ENCODE measurements at places on chromosomes 4 and X. TPM values are rescaled to one million over a fixed set of nuclear protein-coding genes. Genes with fewer than 3 reads are reported as not detected.

DNA sequence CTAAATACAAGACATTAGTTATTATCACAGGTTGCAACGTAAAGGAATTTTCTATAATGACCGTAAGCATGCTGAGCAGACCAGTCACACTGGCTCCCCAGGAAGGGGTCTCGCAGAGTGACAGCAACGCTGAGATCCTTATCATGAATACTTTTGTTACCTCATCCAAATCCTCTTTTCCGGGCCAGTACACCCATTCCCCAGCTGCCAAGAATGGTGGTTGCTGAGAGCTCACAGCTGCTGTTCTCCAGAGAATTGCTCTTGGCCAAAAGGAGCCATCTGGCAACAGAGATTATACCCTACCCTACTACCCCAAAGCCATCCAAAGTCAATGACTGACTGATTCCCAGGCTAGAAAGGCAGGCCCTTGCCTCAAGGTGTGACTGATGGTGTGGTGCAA, 91.6 kb downstream of the FUNDC1 start:
- DNase-seq: no peak

DNA sequence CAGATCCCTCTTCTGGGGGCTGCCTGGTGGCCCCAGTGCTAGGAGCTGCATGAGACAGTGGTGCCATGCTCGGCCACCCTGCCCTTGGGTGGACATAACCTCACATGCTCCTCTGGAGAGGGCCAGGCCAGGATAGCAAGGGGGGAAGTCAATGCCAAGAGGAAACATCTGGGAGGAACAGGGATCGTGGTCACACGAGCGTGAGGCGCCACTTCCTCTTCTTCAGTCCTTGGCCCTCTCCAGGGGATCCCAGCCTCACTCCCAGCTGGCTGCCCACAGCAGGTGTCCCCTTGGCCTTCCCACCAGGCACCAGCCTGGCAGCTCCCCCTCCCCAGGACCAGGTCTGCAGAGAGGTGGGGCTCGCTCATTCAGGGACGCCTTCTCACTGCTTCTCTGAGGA, 28.6 kb downstream of the TBC1D14 start:
- no peak for DNase-seq

DNA sequence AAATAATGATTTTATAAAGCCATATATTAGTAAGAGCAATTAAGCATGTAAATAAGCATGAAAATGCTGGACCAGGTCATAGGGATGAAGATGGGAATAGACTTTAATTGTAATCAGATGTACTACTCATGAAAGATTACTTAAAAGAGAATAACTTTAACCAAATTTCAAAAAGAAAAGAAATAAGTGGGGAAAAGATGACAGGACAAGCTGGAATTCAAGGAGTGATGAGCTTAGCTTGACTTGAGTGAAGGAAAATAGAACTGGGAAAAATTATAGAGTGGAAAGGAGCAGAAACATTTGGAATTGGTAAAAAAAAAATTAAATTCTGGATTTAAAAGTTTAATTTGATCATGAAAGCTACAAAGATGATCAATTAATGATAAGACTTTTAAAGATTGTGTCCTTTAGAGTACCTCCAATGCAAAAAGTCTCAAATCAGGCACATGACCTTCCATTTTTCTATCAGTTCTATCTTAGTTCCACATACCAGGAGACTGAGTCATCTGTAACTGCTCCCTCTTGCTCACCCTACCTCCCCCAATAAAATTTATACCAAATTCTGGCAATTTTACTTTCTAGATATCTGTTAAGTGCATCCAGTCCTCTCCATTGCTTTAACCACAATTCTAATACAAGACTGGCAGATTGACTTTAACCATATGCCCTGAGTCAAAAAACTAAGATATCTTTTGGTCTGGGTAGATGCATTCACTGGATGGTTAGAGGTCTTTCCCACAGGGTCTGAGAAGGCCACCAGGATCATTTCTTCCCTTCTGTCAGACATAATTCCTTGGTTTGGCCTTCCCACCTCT, 56.4 kb upstream of the SLIT2 start:
- DNase-seq: no peak

DNA sequence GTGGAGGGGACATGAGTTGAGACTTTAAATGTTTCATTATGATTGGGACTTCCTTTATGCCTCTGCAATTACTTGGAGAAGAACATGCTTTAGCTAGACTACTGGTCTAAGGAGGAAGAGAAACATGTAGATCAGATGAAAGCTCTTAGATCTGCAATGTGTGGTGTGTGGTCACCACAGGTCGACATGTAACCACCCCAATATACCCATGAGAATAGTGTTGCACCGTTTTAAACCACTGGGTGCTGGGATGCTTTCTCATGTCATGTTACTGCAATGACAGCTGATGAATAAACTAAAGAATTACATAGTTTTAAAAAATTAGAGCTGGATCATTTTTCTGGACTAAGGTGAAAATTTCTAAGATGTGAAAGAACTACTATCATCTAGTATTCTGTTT, 1039.7 kb downstream of the RAPGEF2 start:
- no peak for DNase-seq

DNA sequence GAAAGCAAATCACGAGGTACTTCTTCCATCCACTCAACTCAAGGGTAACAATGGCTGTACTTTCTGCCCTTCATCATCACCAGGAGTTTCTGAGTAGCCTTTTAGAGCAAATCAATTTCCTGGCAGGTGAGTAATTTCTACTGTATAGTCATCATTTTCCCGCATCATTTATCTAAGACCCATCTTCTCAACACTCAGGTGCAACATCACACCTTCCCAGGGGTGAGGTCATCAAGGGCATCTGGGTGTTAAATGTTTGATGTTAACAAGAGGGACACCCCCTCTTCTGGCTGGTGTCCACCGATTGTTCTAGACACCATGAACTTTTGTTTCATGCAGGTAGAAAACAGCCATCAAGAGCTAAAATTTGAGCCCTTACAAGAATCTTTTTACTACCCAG, 313.4 kb upstream of the MAGEB2 start:
- no peak for DNase-seq

- peak; percentile 46 for DNase-seq
Observed at GRCh38 chrX:69207216-69207615, 42.0 kb upstream of the PJA1 start.

DNA sequence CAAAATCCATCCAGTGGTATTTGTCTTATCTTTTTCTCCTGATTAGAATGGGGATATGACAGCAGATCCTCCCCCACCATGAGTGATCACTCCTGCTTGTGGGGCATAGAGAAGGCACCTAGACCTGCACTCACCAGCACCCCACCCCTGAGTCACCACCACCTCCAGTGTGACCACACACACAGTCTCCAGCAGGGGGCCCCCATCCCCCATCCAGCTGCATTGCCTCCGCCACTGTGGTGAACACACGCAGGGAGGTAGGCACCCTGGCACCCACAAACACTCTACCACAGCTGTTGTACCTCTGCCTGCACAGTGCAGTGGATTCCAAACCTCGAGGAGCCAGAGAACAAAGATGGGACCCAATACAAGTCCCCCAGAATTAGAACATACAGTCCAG, 9.0 kb upstream of the MAGEA8 start:
- DNase-seq: no peak

DNA sequence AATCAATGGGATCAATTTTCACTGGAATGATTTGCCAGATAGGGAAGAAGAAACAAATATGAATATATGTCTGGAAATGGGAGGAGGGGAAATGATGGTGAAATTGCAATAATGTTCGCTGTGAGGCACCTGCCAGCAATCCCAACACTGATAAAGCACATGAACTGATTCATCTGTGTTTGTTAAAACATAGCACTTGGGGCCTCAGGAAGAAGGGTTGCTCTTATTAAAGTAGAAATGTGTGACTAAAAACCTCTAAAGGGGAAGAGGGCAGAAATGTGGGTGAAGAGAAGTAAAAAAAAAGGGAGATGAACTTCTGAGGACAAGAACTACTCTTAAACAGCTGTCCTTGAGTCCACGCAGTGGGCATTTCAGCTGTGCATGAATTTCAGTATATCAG, 101.4 kb downstream of the C4orf51 start:
- DNase-seq: no peak

GRCh38 chr4:53477636-53478035, 100.2 kb downstream of the FIP1L1 start:
- no peak for DNase-seq

- no peak for DNase-seq
Observed at GRCh38 chr4:38614231-38614630, 49.8 kb upstream of the KLF3 start.

LNX1 gene
- 19.5 TPM for polyA plus RNA-seq

BRS3 gene
- not detected for polyA plus RNA-seq

Measured in right renal pelvis (tissue), 4 donors.